ENCODE measurements at places on chromosomes 16 and 17.

DNA sequence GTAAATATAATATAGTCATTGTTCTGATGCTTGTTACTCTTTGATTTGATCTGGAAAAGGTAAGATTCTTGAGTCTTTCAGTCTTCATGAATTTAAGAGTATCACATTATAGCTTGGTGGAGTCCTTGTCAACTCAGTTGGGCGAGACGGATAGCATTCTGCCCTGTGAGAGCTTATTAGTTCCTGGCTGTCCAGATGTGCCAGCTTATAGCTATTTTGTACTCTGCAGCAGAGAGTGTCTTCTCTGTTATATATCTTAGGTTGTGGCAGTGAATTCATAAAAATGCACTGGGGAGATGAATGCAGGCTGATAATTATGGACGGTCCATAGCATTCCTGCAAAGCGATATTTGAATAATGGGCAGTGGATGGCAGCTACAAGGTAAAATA is 51.0 kb upstream of the CRISPLD2 start:
- DNase-seq, result no peak

DNA sequence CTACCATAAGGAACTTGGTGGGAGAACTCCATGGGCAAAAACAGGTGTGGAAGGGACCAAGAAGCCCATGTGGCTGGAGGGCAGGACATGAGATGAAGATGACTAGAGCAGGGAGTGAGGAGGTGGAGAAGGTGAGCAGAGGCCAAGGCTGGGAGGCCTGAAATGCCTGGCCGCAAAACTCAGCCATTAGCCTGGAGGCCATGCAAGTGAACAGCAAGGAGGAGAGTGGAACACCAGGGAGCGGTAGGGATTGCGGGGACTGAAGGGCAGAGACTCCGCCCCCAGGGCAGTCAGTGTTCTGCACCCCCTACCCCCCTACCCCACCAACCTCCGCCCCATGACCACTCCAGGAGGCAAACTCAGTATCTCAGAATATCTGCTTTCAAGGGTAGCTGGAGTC is 17.0 kb downstream of the BCL7C start:
- no peak for DNase-seq

DNA sequence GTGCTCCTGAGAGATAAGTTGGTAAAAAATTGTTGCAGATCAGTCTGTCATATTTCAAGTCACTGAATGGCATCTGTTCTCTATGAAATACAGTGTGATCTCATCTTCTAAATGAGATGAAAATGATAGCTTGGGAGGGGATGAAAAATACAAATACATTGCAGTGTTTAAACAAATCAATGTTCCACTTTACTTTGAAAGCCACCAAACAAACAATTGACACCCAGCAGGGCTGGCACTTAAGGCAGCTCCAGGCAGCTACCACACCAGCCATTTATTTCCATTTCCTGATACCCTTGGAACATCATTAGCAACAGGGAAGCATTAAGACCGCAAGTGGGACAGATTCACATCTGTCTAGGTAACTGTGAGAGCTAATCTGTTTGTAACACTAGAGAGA is 827.6 kb upstream of the KIF2B start:
- DNase-seq, result no peak

- no peak for DNase-seq
Measured at GRCh38 chr16:69431948-69432468, 7.6 kb downstream of the CYB5B start.

- DNase-seq, result no peak
Measured at GRCh38 chr16:27950206-27950887, 113.2 kb downstream of the GSG1L start.

DNA sequence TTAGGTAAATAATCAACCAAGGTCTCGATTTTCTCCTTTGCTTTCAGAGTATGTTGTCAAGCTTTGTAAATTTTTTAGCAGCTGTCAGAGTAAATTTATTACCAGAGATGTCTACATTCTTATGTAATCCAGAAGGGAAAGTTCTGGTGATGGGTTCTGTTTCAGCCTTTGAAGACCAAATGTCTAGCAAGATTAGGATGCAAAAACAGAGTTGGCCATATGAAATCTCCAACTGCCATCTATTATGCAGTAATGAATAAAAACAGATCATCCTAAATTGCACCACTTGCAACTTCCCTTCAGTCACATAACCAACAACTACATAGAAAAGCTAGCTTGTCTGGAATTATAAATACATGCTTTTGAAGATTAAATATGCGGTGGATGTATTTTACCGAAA is 826.8 kb upstream of the KIF2B start:
- no peak for DNase-seq

- DNase-seq, result peak; percentile 100
Measured at GRCh38 chr16:30747799-30748633, at the start of gene PHKG2. Gene PHKG2 (plus strand): TSS chr16:30748425. CDS start chr16:30748821, 396 bp downstream.

Measured in OCI-M1 (cell line).